ENCODE measurements at places on chromosomes 4 and X.

- no peak for DNase-seq
These were observed 142.5 kb downstream of the CXXC4 start for GRCh38 chr4:104352211-104352610.

GRCh38 chrX:10014462-10015354 is 47.5 kb downstream of the CLDN34 start:
- DNase-seq: peak; percentile 91

GRCh38 chr4:1060621-1061020 is 49.2 kb downstream of the FGFRL1 start:
- DNase-seq: no peak

GRCh38 chrX:56726605-56727004 is 2.4 kb upstream of the NBDY start:
- peak; percentile 54 for DNase-seq

DNA sequence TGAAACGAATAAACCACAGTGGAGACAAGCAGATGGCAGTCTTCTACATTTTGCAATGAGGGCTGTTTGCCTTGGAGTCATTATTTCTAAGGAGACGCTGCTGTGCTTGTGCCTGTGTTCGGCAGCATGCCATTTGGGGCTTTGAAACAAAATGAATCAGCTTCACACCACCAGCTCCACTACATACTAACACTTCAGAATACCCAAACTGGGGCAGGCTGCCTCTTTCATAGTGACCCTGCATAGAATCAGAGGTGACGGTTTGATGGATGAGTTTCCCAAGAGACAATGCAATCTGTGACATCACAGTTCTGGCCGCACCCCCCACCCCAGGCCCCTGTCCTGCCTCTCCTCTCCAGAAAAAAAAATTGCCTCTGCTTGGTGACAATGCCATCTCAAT is 57.1 kb upstream of the MID1 start:
- DNase-seq: peak; percentile 10

DNA sequence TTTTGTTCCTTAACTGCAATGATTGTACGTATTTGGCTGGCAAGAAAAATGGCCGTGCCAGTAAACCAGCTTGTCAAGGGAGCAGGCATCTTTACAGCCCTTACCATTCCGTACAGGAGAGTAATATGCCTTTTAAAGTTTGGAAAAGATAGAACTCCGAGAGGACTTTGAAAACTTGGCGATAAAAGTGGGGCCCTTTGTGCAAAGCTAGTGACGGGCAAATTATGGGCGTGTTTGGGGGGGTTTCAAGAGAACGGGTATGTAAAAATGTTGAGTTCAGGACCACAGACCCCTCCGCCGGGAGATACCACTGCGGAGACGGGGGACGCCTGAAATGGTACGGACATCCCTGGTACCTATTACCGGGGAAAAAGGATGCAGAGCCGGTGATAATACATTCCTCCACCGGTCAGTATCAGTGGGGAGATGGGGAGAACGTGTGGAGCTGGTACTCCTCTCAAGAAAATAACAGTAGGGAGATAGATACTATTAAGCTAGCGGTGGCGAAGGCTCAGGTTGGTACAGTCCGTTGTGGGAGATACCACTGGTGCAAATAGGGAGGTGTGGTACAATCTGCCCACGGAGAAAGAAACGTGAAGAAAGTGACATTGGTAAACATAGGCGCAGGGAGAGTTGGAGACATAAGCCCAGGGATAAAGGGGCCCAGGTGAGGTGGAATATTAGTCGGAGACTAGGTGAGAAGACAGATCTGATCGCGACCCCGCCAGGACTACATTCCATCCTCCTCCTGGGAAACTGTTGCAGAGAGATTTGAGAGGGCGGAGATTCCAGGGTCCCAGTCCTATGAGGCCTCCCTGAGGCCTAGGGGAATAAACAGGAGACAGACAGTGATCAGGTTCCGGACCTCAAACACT is 14.5 kb downstream of the SPACA5 start:
- peak; percentile 77 for DNase-seq

DNA sequence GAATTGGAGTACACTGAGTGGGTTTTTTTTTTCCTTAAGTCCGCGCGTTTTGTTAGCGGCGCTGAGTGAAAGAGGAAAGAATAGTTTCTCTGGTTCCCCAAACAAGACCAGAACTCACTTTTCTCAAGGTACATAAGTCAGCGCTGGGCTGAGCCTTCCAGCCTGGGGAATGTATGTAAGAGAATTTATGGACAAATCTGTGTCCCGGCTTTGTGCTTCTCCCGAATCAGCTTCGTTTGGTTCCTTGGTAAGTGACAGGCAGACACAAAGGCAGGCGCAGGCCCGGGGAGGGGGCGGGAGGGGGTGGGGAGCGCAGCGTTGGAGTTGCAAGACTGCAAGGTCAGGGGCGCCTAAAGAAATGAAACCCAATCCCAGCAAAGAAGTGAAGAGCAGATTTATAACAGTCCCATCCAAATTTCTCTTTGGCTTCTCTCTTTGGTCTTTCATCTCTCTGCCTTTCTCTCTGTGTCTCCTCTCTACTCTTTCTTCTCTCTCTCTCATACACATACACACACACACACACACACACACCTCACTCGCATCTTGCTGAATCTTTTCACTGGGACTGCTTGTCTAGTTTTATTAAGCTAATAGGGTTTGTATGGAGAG is 981 bp downstream of the TET2 start:
- DNase-seq: peak; percentile 46

GRCh38 chr4:146146918-146147317 is 28.6 kb upstream of the LSM6 start:
- no peak for DNase-seq

- no peak for DNase-seq
These were observed 5.7 kb downstream of the RAB40A start for GRCh38 chrX:103513476-103514108.

GRCh38 chrX:64867217-64867616 is 109.0 kb downstream of the ZC4H2 start:
- no peak for DNase-seq

GRCh38 chr4:78149751-78150542 is 92.8 kb downstream of the FRAS1 start:
- peak; percentile 24 for DNase-seq

DNA sequence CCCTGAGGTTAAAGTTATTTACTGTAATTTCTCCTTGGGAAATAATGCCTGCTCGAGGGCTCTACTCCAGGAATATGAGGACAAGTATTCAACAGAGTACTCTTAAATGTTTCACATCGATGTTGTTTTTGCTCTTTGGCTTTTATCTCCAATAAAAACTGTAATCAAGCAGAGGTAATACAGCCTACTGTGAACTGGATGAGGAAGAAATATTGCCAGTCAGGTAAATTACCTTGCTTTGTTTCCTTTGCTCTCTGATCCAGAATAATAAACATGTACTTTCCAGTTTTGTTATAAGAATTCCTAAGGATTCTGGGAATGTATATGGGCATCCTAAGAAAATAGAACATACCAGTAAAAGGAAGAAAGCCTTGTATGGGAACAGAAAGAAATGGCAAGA is 60.4 kb downstream of the FNIP2 start:
- DNase-seq: no peak

- DNase-seq: no peak
These were observed 105.3 kb downstream of the DTHD1 start for GRCh38 chr4:36386691-36387090.

DNA sequence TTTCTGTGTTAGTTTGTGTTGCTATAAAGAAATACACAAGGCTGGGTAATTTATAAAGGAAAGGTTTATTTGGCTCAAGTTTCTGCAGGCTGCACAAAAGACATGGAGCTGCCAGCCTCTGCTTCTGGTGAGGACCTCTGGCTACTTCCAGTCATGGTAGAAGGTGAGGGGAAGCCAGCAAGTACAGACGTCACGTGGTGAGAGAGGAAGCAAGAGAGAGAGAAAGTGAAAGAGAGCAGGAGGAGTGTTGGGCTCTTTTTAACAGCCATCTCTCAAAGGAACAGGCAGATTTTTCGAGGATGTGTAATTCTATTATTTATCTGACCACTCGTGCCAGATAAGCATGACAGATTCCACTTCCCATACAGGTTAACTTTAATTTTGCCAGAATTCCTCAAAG is 1199.1 kb downstream of the ADGRL3 start:
- no peak for DNase-seq

- peak; percentile 33 for DNase-seq
These were observed 65.1 kb downstream of the ENPEP start for GRCh38 chr4:110540982-110541451.

Data from EH (cell line).